Stimulated activated naive CD4-positive, alpha-beta T cell (primary cell): ENCODE measurements at places on chromosomes 2 and 18.

DNA sequence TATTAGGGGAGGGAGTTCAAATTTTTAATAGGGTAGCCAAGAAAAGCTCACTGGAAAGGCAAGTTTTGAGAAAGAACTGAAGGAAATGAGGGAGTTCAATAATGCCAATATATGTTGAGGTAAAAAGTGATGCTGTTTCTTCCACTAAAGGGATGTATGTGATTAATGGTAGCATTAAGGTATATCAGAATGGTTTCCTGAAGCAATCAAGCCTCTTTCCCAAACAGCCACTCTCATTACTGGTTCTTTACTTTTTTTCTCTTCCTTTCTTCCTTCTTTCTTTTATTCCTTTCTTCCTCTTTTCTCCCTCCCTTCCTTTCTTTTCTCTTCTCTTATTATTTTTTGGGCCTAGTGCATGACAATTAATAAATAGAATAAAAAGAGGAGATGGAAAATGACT is 433.5 kb downstream of the SATB2 start:
- DNase-seq, result no peak

- no peak for DNase-seq
Measured at GRCh38 chr18:58541789-58542425, 87.0 kb downstream of the ALPK2 start.

- no peak for DNase-seq
Measured at GRCh38 chr2:169415233-169415748, 53.0 kb upstream of the LRP2 start.

GRCh38 chr2:169746240-169746639 is 12.6 kb downstream of the KLHL23 start:
- no peak for DNase-seq

DNA sequence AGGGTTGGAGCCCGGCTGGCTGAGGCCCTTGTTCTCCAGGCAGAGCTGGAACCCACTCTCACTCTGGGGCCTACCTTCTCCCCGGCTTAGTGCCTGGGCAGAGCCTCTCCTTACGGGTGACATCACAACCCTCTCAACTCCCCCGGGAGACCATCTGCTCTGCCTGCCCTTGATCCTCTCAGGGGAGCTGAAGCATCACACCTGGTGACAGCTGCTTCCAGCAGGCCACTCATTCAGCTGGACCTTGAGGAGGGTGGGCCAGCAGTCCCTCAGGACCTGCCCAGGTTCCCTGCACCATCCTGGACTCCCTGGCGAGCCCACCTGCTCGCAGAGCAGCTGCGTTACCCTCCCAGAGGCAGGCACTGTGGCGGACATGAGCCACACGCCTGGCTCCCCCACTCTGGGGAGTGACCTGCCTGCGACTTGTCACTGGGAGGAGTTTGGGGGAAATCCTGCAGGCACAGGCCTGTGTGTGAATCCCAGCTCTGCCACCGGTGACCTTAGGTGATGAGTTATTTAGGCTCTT is 13.1 kb downstream of the HS6ST1 start:
- no peak for DNase-seq

- no peak for DNase-seq
Measured at GRCh38 chr2:110978756-110979470, 141.8 kb upstream of the BCL2L11 start.

DNA sequence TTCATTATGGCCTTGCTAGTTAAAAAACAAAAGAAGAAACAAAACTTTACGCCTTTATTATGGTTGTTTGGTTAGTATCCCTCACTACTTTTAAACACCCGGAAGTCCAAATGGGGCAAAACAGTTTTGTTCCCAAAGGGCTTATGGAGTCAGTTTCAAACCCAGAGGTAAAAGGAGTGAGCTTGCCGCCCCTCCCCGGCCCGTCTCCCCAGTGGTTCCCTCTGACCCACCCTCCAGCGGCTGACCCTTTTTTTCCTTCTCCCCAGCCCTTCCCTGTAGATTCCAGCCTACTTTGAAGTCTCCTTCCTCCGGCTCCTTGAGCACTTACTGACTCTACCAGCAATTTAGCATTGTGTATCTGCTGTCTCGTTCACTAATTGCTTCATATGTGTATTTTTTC is 209.2 kb downstream of the ICOS start:
- no peak for DNase-seq

GRCh38 chr18:41790687-41791086 is 164.3 kb upstream of the PIK3C3 start:
- no peak for DNase-seq
